ENCODE measurements at places on chromosomes 4 and X. TPM values are rescaled to one million over a fixed set of nuclear protein-coding genes. Genes with fewer than 3 reads are reported as not detected.
A peak's percentile ranks its signal among the peaks of the same experiment; 100 is the strongest.

DNA sequence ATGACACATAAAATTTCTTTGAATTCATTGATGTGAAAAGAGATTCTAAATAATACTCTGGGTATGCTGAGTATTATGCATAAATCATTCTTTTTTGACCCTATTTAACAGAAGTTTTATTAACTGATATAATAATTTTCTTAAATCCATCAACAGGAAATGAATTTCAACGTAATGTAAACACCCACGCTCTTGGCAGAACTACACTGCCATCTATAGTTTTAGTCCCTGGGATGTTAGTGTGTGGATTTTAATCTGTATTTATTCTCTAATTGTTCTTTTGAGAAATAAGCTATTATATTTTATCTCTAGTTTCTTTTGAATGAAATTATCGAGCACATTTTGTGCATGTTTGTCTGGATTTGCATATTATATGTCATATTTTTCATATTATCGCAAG lies 666.8 kb upstream of the NDST4 start:
- no peak for DNase-seq

- peak; percentile 23 for DNase-seq
These were observed 722 bp downstream of the SLC10A7 start for GRCh38 chr4:146520896-146521540.

Gene P2RY4
- polyA plus RNA-seq: not detected

DNA sequence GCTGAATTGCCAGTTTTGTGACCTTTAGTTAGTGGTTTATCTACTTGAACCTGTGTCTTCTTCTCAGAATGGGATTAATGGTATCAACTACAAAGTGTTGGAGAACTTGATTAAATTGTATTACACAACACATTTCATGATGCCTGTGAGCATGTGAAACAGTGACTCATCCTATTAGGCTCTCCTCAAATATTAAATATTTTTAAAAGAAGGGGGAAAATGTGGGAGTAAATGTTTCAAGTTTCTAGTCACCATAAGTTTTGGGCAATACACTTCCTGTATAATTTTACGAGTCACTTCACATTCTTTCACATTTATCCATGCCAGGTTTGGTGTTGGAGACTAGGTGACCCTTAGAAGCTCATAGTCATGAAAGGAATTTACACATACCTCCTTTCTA lies 147.0 kb downstream of the HS3ST1 start:
- DNase-seq: no peak

Gene NAAA
- polyA plus RNA-seq: 5.1 TPM

Gene SHOX
- not detected for polyA plus RNA-seq

Gene GAGE2A
- polyA plus RNA-seq: not detected

- DNase-seq: peak; percentile 30
These were observed 287.8 kb downstream of the RAPGEF2 start for GRCh38 chr4:159390648-159391047.

- DNase-seq: no peak
These were observed 32.6 kb upstream of the S100G start for GRCh38 chrX:16617382-16617781.

Gene CC2D2A
- 35.5 TPM for polyA plus RNA-seq

Gene PRICKLE3
- polyA plus RNA-seq: 5.7 TPM

DNA sequence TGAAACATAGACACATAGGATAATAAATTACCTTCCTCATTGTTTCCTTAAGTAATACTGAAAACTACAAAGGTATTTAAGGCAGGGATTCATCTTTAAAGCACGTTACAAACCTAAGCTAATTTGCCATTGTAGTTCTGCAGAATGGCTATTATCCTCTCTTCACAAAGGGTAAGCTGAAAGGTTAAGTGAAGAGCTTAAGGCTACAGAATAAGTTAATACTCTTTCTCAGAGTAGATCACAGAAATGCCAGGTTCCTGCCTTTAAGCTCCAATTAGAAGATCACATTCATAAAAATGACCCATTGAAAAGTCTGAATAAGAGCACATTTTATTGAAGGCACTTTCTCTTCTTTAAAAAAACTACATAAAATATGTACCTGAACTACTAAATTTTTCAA lies 42.1 kb upstream of the PRDM5 start:
- no peak for DNase-seq

Gene AMER1
- polyA plus RNA-seq: 3.1 TPM

- DNase-seq: no peak
These were observed 17.5 kb downstream of the ANXA5 start for GRCh38 chr4:121679267-121679666.

Gene S100P
- 1.0 TPM for polyA plus RNA-seq

- no peak for DNase-seq
These were observed 81.0 kb downstream of the LNX1 start for GRCh38 chr4:53510321-53510720.

DNA sequence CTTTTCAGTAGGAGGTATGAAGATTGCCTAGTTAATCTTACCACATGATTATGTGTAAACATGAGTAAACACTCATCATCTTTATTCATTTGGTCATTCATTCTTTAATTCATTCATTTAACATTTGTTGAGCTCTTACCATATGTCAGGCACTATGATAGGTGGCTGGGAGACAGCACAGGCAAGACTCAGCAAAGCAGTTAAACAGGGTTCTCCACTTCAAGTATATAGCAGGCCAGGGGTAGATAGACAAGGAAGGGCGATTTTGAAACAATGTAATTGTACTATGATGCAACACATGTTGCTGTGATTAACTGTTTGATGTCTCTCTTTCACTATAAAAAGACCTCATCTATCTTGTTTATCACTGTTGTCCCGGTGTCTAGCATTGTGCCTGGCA lies 84.3 kb upstream of the GPR101 start:
- no peak for DNase-seq

Gene EGF
- polyA plus RNA-seq: 0.07 TPM
